Progenitor cell of endocrine pancreas (in vitro differentiated cells): ENCODE measurements at places on chromosomes 3 and 15. TPM values are rescaled to one million over a fixed set of nuclear protein-coding genes. Genes with fewer than 3 reads are reported as not detected.
A peak's percentile ranks its signal among the peaks of the same experiment; 100 is the strongest.

MOBP gene
- total RNA-seq: not detected in 2 replicates

HIGD2B gene
- not detected in 2 replicates for total RNA-seq

PP2D1 gene
- total RNA-seq: not detected in 2 replicates

PLCH1 gene
- 13.6 and 14.2 TPM in 2 replicates for total RNA-seq

SMAD6 gene
- total RNA-seq: 35.5 and 38.9 TPM in 2 replicates

GATA2 gene
- total RNA-seq: 1.7 and 1.9 TPM in 2 replicates

SLC51A gene
- total RNA-seq: 0.34 and 0.62 TPM in 2 replicates

SEMA3G gene
- 0.79 and 1.1 TPM in 2 replicates for total RNA-seq

TRIM42 gene
- total RNA-seq: not detected in 2 replicates

DNA sequence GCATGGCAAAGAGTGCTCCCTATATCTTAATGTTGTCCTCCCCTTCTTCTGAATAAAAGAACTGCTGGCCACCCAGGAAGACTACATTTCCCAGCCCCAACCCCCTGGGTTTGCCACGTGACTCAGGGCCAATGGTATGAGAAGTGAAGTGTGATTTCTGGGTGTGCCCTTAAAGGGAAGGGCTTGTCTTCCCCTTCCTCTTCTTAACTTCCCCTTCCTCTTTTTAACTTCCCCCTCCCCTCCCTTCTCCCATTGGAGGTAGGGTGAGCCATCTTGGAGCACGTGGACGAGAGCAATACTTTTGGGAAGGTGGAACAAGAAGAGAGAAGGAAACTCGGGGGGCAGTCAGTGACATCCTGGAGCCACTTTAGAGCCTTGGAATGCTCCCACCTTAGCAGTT is 6.8 kb upstream of the KBTBD12 start:
- H3K36me3 ChIP-seq: no peaks in the 10 kb centered on the region
- peaks cover 57% of the 10 kb centered on the region for H3K27me3 ChIP-seq
- no peak overlapping the region for H3K4me3 ChIP-seq
- H3K4me1 ChIP-seq: peaks cover 7% of the 10 kb centered on the region
- no peak overlapping the region for H3K27ac ChIP-seq

DNA sequence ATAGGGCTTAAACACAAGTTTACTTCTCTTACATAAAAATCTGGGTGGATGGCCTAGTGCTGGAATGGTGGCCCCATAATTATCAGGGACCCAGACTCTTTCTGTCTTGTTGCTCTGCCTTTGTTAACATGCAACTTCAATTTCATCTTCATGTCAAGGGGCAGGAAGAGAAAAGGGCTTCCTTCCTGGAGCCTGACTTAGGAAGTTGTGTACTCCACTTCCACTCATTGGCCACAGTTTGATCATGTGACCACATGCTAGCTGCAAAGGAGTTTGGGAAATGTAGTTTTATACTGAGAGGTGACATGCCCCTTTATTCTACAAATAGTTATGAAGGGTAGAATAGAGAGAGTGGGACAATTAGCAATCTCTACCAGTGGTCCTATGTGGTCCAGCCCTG is 39.3 kb downstream of the RHCG start:
- no peak overlapping the region for H3K4me3 ChIP-seq
- no peak overlapping the region for H3K27ac ChIP-seq
- peaks cover 22% of the 10 kb centered on the region for H3K4me1 ChIP-seq
- no peak for DNase-seq
- H3K27me3 ChIP-seq: peaks cover 23% of the 10 kb centered on the region
- no peaks in the 10 kb centered on the region for H3K36me3 ChIP-seq

GRCh38 chr3:45506084-45506483 is 88.5 kb upstream of the LIMD1 start:
- no peak overlapping the region for H3K4me3 ChIP-seq
- no peak for DNase-seq
- H3K27me3 ChIP-seq: no peaks in the 10 kb centered on the region
- H3K4me1 ChIP-seq: no peaks in the 10 kb centered on the region
- peaks cover 7% of the 10 kb centered on the region for H3K36me3 ChIP-seq
- H3K27ac ChIP-seq: no peak overlapping the region

- H3K4me3 ChIP-seq: no peak overlapping the region
- H3K27ac ChIP-seq: peak overlapping the region; percentile 22
- no peaks in the 10 kb centered on the region for H3K27me3 ChIP-seq
- H3K36me3 ChIP-seq: no peaks in the 10 kb centered on the region
- H3K4me1 ChIP-seq: peaks cover 46% of the 10 kb centered on the region
Observed at GRCh38 chr15:96262549-96263489, 67.7 kb upstream of the NR2F2 start.

- peaks cover 10% of the 10 kb centered on the region for H3K4me1 ChIP-seq
- H3K4me3 ChIP-seq: no peak overlapping the region
- no peak overlapping the region for H3K27ac ChIP-seq
Observed at GRCh38 chr3:180420016-180420415, 181.9 kb upstream of the TTC14 start.

DNA sequence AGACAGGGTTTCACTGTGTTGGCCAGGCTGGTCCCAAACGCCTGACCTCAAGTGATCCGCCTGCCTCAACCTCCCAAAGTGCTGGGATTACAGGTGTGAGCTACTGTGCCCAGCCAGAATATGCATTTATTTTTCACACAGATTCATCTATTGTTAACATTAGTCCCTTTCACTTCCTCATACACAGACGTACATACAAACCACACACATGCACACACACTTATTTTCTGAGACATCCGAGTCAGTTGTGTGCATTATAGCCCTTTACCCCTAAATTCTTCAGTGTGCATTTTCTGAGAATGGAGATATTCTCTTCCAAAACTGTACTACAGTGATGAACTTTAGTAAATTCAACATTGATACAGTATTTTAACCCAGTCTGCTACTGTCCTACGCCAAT is 15.0 kb upstream of the MEX3B start:
- H3K36me3 ChIP-seq: no peaks in the 10 kb centered on the region
- peaks cover 3% of the 10 kb centered on the region for H3K4me1 ChIP-seq
- H3K27me3 ChIP-seq: peaks cover 75% of the 10 kb centered on the region
- H3K27ac ChIP-seq: no peak overlapping the region
- H3K4me3 ChIP-seq: no peak overlapping the region
- no peak for DNase-seq

DNA sequence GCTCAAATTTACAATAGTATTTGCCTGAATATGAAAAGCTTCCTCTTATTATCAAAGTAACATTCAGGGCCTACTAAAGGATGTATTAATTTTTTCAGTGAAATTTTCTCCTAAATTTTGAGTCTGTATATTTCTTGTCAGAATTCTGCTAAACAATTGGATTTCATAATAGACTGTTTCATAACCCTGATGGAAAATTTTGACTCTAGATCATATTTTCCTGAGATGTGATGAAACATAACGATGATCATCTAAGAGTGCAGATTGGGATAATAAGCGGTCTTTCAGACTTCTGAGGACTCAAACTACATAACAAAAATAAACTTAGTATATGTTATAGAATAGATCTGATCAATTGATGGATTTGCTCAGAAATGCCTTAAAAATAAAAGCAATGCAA is 574.5 kb upstream of the TBL1XR1 start:
- peaks cover 2% of the 10 kb centered on the region for H3K36me3 ChIP-seq
- H3K27me3 ChIP-seq: no peaks in the 10 kb centered on the region
- DNase-seq: no peak
- no peak overlapping the region for H3K27ac ChIP-seq
- no peak overlapping the region for H3K4me3 ChIP-seq

GRCh38 chr3:168134931-168135330 is 39.2 kb upstream of the GOLIM4 start:
- no peaks in the 10 kb centered on the region for H3K36me3 ChIP-seq
- no peaks in the 10 kb centered on the region for H3K4me1 ChIP-seq
- H3K27ac ChIP-seq: no peak overlapping the region
- H3K4me3 ChIP-seq: no peak overlapping the region
- DNase-seq: no peak
- H3K27me3 ChIP-seq: no peaks in the 10 kb centered on the region

DNA sequence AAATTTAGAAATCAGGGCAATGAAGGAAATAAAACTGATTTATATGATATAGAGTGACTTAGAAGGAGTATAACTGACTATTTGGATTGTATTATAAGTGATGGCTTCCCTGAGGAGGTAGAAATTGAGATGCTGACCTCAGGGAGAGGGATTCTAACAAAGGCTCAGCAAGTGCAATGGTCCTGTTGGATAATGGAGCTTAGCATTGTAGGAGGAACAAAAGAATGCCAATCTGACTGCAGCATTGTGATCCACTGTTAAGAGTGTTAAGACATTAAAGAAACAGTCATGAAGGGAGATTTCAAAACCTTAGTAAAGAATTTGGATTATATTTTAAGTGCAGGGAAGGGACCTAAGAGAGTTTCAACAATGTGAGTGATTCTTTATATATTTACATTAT is 158.4 kb upstream of the NAALADL2 start:
- no peak overlapping the region for H3K4me3 ChIP-seq
- H3K4me1 ChIP-seq: peaks cover 2% of the 10 kb centered on the region
- H3K36me3 ChIP-seq: no peaks in the 10 kb centered on the region
- no peak overlapping the region for H3K27ac ChIP-seq

GRCh38 chr3:61908382-61908781 is 347.0 kb downstream of the PTPRG start:
- H3K4me1 ChIP-seq: no peaks in the 10 kb centered on the region
- H3K4me3 ChIP-seq: no peak overlapping the region
- DNase-seq: no peak
- H3K27ac ChIP-seq: no peak overlapping the region
- H3K27me3 ChIP-seq: no peaks in the 10 kb centered on the region

- H3K27me3 ChIP-seq: peaks cover 11% of the 10 kb centered on the region
- peaks cover 14% of the 10 kb centered on the region for H3K4me1 ChIP-seq
- DNase-seq: no peak
- no peak overlapping the region for H3K27ac ChIP-seq
- no peaks in the 10 kb centered on the region for H3K36me3 ChIP-seq
Observed at GRCh38 chr15:89803941-89804800, 10.5 kb downstream of the ANPEP start.

GRCh38 chr3:13515786-13516759 is 32.9 kb upstream of the FBLN2 start:
- H3K4me1 ChIP-seq: no peaks in the 10 kb centered on the region
- DNase-seq: no peak
- no peaks in the 10 kb centered on the region for H3K36me3 ChIP-seq
- no peak overlapping the region for H3K27ac ChIP-seq
- H3K4me3 ChIP-seq: no peak overlapping the region

- H3K4me3 ChIP-seq: no peak overlapping the region
- H3K36me3 ChIP-seq: no peaks in the 10 kb centered on the region
- peaks cover 5% of the 10 kb centered on the region for H3K4me1 ChIP-seq
Observed at GRCh38 chr3:150469031-150469930, 61.2 kb downstream of the TSC22D2 start.

GRCh38 chr3:15391007-15391406 is 36.3 kb downstream of the METTL6 start:
- no peaks in the 10 kb centered on the region for H3K4me1 ChIP-seq
- DNase-seq: no peak
- H3K4me3 ChIP-seq: no peak overlapping the region
- H3K36me3 ChIP-seq: no peaks in the 10 kb centered on the region
